Activated CD4-positive, alpha-beta memory T cell treated with anti-CD3 and anti-CD28 coated beads for 36 hours (primary cell): ENCODE measurements at places on chromosomes 3 and 15.
A peak's percentile ranks its signal among the peaks of the same experiment; 100 is the strongest.

DNA sequence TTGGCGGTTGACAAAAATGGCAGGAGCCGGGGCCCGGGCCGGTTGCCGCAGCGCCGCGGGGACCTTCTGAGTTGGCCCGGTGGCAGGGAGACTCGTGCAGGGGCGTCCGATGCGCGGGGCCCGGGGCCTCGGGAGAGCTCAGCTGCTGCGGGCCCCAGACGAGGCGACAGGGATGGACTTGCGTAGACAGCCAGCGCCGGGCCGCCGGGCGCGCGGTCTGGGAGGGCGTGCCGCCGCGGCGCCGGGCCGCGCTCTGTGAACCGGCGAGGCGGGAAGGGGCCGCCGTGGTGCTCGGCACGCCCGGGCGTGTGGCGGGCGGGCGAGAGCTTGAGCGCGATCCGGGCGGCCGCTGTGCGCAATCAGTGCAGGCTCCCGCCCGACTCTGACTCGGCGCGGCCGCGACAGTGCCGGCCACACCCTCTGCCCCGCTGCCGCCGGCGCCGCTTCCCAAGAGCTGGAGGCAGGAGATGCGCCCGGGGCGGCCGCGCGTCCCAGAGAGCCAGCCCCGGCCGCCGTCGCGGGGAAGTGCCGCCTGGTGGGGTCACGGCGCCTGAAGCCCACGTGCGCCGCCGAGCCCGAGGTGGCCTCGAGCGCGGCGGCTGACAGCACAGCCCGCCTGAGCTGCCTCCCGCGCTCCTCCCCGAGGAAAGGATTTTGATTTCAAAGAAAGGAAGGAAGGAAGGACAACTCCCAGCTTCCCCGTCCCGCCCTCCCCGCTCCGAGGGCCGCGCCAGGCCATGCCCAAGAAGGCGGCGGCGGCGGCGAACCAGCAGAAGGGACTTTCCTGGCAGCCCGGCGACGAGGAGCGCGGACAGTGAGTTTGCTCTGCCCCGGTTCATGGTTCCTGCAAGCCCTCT is 657 bp downstream of the TLNRD1 start:
- DNase-seq, result peak; percentile 64

GRCh38 chr15:73946795-73947370 is 20.6 kb downstream of the LOXL1 start:
- DNase-seq, result no peak

DNA sequence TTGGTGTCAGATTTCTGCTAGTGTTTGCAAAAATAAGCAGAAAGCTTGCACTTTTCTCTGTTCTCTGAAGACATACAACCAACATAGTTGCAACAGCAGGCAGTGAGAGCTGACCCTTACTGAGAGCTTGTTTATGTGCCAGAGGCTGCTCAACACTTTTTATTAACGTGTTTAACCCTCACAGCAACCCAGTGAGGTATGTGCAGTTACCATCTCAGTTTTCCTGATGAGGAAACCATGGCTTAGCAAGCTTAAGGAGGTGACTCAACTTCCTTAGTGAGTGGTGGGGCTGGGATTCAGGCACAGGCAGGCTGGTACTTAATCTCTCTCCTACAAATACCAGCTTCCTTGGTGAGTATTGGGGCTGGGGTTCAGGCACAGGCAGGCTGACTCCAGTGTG is 158.1 kb upstream of the CTDSPL start:
- DNase-seq, result no peak

- DNase-seq, result no peak
These were observed 61.1 kb upstream of the BOC start for GRCh38 chr3:113150250-113150649.

DNA sequence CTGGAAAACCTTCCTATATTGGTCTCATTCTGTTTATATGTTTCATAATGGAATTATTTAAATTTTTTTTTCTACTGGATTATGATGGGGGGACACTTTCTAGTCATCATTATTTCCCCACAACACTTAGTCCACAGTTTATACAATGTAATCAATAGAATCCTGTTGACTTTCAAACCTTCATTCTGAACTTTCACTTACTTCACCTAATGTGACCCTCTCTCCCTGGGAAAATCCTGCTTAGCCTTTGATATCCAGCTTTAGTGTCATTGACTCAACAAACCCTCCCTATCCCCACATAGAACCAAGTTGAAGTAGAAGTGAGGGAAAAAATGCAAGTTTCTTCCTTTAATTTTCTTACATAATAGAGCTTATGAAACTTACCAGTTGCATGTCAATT is 666.0 kb downstream of the MECOM start:
- DNase-seq, result no peak

- DNase-seq, result no peak
These were observed 4.1 kb downstream of the GAP43 start for GRCh38 chr3:115627180-115628074.

GRCh38 chr3:169953462-169954141 is 13.0 kb upstream of the SEC62 start:
- no peak for DNase-seq

GRCh38 chr3:39434574-39434973 is 28.1 kb downstream of the RPSA start:
- DNase-seq, result no peak

GRCh38 chr15:27675571-27675970 is 423.5 kb downstream of the OCA2 start:
- DNase-seq, result no peak

DNA sequence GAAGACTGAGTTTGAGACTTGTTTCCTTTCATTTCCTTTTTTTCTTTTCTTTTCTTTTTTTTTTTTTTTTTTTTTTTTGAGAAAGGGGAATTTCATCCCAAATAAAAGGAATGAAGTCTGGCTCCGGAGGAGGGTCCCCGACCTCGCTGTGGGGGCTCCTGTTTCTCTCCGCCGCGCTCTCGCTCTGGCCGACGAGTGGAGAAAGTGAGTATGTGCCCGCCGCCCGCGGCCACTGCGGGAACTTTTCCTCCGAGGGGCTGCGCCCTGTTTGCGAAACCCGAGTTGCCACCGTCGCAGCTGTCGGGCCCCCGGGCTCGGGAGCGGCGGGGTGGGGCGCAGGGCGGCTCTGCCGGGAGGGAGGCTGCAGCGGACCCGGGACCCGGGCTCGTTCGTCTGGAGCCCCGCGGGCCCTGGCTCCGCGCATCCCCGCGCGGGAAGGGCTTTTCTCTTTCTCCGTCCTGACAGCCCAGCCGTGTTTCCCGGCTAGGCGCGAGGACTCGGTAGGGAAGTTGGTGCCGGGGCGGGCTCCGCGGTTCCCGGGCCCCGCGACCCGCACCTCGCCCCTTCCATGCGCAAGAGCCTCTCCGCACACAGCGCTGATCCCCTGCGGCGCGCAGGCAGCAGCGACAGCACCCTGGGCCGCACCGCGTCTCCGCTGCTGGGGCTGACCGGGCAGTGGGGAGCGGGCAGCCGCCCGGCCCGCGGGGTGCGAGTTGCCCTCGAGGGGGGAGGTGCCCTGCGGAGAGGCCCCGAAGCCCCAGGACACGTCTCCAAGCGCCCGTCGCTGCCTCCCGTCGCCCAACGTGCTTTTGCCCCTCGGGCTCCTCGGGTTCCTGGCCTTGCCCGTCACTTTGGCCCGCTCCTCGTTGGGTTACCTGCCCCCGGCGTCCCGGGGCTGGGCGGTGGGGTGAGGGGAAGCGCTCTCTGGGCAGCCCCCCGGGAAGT is 1.4 kb downstream of the IGF1R start:
- peak; percentile 57 for DNase-seq

DNA sequence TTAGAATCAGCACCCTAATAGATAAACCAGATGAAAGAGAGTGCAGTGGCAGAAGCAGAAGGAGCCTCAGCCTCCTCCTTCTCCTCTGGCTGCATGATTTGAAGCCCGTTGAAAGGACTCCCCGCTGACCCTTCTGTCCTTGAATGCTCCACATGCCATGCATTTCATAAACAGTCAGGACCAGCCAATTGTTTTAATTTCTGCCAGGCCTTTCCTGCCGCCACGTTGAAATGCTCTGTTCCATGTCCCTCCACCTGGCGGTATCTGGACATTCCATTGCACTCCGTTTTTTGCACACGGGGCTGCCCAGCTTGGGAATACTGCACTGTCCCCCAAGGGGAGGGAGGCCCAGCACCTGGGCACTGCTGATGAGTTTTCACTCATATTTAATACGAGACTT is 35.2 kb upstream of the GLCE start:
- DNase-seq, result no peak

DNA sequence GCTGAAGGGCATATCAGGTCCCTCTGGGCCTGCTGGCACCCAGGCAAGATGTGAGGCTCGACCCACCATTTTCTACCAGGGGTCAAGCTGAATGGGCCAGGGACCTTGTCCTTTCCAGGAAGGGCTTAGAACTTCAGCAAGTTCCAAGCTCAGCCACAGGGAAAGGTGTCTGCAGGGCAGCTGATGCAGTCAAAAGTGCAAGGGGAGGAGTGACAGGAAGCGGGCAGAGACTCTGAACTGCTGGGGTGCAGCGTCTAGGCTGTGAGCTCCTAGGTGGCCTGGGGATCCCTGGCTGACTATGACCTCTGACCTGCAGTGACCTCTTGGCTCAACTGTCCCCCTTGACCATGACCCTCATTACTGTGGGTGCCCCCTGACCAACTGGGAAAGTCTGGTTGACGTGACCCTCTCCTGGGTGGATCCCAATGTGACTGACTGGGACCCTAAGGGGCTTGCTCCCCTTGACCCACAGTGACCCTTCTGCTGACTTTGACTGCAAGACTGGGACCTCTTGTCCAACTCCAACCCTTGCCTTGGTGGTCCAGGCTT is 14.4 kb upstream of the SEC13 start:
- DNase-seq, result no peak

DNA sequence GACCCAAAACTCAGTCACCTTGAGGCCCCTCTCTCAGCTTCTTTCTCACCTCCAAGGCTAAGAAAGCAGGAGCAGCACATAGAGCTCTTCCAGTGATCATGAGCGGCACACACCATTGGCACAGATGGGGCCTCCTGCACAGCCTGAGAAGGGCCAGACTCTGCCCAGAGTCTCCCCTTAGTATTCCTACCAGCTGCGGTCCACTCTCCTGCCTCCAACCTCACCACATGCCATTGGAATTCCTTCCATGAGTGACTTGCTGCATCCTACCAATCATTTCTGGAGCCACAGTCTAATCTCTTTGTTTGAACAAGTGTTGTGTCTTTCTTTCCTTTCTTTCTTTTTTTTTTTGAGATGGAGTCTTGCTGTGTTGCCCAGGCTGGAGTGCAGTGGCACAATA is 39.3 kb downstream of the CDCP1 start:
- no peak for DNase-seq

- no peak for DNase-seq
These were observed 716 bp upstream of the ISLR2 start for GRCh38 chr15:74129586-74130154.

DNA sequence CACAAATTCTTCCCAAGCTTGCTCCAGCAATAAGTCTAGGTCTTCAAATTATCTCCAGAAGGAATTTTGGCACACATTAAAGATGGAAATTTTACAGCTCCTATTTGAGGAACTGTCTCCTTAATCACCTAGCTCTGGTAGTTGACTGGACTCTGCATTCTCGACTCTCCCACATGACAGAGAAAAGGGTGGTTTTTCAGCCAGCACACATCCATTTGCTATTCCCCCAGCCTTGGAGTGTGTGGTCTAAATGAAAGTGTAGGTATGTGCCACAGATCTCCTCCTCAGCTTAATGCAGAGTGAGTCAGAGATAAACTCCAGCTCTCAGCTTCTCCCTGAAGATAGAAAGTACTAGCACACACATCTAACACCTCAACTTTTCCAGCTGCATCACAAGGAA is 62.2 kb upstream of the ALCAM start:
- DNase-seq, result no peak

DNA sequence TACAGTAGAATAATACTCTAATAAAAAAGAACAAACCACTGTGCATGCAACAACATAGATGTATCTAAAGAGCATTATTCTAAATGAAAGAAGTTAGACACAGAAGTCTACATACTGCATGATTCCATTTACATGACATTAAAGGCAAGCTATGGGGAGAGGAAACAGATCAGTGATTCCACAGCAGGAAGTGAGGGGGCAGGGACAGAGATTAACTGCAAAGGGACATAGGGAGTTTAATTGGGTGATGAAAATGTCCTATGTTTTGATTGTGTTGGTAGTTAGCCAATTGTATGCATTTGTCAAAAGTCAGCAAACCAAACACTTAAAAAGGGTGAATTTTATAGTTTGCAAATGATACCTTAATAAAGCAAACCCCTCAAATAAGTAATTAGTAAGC is 13.8 kb downstream of the CRYGS start:
- no peak for DNase-seq
